Breast epithelium (tissue), 4 donors: ENCODE measurements at places on chromosomes 5 and 9. TPM values are rescaled to one million over a fixed set of nuclear protein-coding genes. Genes with fewer than 3 reads are reported as not detected.

The PDCD1LG2 gene
- 1.6 TPM for total RNA-seq

GRCh38 chr5:38634568-38635369, 78.3 kb upstream of the LIFR start:
- no peak overlapping the region for H3K27ac ChIP-seq
- H3K27me3 ChIP-seq, result no peaks in the 10 kb centered on the region
- H3K36me3 ChIP-seq, result no peaks in the 10 kb centered on the region
- DNase-seq, result no peak

DNA sequence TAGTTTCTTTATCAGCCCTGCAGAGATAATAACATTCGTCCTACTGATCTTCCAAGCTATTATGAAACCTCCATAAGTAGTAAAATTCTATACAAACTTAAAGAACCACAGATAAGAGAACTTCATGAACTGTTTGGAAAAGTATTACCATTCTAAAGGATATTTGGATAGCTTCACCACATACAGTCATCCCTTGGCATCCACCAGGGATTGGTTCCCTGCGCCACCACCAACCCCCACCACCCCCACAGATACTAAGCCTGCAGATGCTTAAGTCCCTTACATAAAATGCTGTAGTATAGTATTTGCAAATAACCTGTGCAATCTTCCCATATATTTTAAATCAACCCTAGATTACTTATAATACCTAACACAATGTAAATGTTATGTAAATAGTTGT, 61.4 kb upstream of the SHISAL2B start:
- no peak overlapping the region for H3K4me3 ChIP-seq
- no peaks in the 10 kb centered on the region for H3K27me3 ChIP-seq
- no peak overlapping the region for H3K27ac ChIP-seq
- no peaks in the 10 kb centered on the region for H3K36me3 ChIP-seq
- H3K4me1 ChIP-seq, result no peaks in the 10 kb centered on the region
- DNase-seq, result no peak

DNA sequence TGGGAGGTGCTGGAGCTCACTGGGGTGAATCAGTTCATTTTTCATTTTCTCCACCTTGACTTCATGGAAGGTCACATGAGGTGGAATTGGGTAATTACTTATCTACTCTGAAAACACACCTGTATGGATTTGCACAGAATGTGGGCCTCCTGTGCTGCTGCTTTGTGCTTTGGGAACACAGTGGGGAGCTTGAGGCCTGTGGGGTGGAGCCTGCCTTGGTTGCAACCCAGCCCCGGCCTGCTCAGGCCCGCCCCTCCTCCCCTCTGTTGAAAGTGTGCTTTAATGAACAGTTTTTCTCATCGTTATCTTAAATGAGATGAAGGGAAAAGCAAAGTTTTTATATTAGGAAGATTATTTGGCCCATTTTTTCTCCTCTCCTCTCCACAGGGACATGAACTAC, 28.5 kb upstream of the DMRT3 start:
- no peaks in the 10 kb centered on the region for H3K4me1 ChIP-seq
- no peaks in the 10 kb centered on the region for H3K36me3 ChIP-seq

DNA sequence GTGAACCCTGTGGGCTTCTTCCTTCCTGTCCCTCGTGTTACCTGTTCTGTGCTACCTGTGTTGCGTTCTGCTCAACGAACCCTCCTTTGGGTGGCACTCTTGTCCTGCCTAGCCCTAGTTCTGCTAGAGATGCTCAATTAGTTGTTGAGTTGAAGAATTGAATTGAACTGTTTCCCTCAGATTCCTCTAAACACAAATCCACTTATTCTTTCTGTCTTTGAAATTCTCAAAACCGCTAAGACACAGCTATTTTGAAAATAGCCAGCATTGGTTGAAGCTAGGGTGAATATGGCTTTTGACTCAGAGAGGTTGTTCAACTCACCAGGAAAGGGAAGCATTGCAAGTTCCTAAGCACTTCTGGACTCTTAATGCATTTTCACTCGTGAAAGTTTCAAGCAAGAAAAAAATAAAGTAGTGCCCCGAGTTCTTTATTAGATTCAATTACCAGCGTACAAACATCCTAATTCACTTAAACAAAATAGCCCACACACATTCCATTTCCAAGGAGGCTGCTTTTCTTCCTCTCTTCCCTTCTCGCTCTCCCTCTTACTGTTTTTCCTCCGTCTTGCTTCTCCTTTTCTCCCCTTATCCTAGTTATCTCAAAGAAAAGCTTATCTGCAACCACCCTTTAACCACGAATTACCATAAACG, 642 bp upstream of the ITGA1 start:
- peak overlapping the region; percentile 67 for H3K4me3 ChIP-seq
- no peaks in the 10 kb centered on the region for H3K4me1 ChIP-seq
- H3K27ac ChIP-seq, result peak overlapping the region; percentile 98
- no peaks in the 10 kb centered on the region for H3K27me3 ChIP-seq
- DNase-seq, result no peak
